ENCODE measurements at places on chromosomes 4 and X.

GRCh38 chr4:110669663-110670062 lies 46.8 kb upstream of the PITX2 start:
- no peak for DNase-seq

DNA sequence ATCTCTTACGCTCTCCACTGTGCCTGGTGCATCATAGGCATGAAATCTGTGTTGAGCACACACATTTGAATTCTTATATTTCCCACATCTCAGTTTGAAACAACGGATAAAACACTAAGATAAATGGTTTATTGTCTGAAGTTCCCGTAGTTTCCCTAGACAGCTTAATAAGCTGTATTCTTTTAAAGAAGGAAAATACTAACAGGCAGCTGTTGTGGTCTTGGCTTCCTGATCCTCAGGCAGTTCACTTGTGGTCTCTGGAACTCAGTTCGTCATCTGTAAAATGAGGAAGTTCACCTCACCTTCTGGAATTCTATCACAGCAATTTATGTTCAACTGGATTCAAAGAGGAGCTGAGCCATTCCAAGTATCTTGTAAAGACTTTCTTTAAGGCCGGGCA lies 1805.6 kb upstream of the TENM3 start:
- no peak for DNase-seq

- no peak for DNase-seq
These were observed 71.8 kb upstream of the NR3C2 start for GRCh38 chr4:148514041-148514440.

DNA sequence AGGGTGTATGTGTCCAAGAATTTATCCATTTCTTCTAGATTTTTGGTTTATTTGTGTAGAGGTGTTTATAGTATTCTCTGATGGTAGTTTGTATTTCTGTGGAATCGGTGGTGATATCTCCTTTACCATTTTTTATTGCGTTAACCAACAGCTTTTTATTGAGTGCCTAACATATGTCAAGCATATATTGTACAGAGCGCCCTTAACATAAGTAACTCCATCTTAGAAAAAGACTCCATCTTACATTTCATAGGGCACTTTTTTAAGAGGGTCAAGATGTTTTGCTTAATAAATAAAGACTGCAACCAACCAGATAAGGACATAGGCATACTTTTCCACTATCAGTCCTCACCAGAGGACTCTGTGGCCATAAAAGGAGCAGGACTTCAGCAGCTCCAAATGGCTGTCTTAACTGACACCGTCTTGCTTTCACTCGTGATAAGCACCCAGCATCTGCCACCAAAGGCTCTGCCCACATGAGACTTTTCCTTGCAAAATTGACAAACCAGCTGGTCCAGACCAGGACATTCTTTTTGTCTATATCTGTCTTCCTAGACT lies 75.0 kb downstream of the HS6ST2 start:
- DNase-seq: no peak

GRCh38 chr4:143384381-143384994 lies 47.8 kb downstream of the GAB1 start:
- peak; percentile 42 for DNase-seq

DNA sequence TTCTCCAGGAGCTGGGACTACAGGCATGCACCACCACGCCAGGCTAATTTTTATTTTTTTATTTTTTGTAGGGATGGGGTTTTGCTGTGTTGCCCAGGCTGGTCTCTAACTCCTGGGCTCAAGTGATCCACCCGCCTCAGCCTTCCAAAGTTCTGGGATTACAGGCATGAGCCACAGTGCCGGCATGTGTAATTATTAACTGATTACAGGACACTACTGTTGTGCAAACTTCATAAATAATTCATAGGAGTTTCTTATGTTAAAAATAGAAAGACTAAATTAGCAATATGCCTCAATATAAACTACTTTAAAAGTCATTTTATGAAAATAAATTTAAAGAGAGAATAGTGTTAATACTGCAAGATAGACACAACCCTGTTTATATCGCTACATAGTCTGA lies 221.9 kb downstream of the SNCA start:
- DNase-seq: no peak

DNA sequence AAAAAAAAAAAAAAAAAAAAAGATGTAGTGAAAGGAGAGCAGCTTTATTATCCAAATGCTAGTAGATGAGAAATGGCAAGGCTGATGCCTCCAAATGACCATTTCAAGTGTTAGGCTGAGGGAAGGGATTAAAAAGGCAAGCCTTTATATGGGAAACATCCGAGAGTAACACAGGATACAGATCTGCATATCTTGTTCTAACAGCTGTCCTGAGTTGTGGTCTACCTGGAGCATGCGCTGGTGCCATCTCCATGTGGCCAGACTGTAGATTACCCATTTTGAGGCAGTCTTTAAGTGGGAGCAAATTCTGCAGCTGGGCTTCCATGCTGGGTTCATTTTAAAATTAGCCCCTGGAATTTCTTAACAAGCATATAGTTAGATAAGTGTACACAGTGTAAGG lies 26.0 kb upstream of the ELF2 start:
- no peak for DNase-seq

GRCh38 chr4:2416564-2417225 lies 1.8 kb downstream of the ZFYVE28 start:
- no peak for DNase-seq

GRCh38 chr4:7632971-7633370 lies 198.2 kb upstream of the PSAPL1 start:
- DNase-seq: no peak

- no peak for DNase-seq
These were observed 329.4 kb upstream of the PPARGC1A start for GRCh38 chr4:24219209-24219608.

DNA sequence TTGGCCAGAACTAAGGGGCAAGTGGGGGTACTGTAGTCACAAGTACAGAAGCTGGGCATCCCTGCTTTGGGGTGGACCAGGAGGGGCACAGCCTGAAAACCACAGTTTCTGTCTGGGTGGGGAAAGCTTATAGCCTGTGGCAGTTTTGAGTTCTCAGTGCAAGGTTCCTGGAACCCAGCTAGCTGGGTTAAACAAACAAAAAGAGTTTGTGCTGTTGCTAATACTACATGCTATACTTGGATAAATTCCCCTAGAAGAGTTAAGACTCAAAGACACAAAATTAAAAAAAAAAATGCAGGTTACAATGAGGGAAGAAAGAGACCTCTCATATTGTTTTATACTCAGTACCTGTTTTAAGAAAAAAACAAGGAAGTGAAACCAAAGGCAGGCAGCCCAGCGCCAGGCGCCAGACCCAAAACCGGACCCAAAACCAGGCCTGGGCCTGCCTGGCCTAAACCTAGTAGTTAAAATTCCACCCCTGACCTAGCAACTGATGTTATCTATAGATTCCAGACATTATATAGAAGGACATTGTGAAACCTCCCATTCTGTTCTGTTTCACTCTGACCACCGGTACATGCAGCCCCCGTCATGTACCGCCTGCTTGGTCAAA lies 50.8 kb downstream of the SLC2A9 start:
- DNase-seq: no peak

GRCh38 chrX:153353416-153353815 lies 19.5 kb downstream of the ZNF275 start:
- no peak for DNase-seq

- no peak for DNase-seq
These were observed 90.5 kb upstream of the EGFL6 start for GRCh38 chrX:13478740-13479451.

- peak; percentile 55 for DNase-seq
These were observed 50.4 kb upstream of the TBL1X start for GRCh38 chrX:9414416-9414815.

All from GM04504 (cell line).